ENCODE measurements at places on chromosomes 11 and 22.

GRCh38 chr11:118572981-118573550 lies 857 bp downstream of the ARCN1 start:
- DNase-seq: no peak

- DNase-seq: no peak
Measured at GRCh38 chr11:1520663-1521267, 34.2 kb upstream of the MOB2 start.

DNA sequence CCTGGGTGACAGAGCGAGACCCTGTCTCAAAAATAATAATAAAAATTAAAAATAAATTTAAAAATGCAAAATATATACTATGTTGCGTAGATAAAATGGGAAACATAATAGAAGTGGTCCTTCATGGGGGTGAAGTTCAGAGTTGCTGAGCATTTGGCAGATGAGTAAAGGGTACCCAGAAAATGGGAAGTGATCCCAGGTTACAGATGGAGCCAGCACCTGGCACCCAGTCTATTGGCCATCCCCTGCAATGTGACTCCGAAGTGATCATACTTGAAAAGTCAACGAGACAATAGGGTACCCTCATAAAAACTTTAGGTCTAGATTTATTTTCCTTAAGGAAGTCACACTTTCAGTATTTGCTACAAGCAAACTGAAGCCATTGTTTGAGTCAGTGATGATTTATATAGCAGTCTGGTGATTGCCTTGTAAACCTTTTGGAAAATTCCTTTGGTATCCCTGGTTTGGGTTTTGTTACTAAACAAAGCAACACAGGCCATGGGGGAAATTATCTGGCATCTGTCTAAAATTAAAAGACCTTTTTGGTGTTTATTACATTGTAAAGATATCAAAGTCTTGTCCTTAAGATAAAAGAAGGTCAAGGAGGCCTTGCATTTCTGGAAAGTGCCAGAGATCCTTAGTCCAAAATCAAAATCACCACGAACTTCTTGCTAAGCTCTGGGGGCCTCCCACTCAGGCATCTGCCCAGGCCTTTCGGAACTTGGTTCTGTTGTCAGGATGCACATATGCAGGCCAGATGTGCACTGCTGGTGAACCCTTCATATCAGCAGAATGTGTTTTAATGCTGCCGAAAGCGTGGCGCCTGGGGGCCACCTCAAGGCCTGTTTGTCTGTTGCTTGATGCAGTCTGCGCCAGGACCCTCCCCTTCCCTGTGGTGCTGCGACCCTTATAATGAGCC lies 4.3 kb downstream of the SMARCB1 start:
- no peak for DNase-seq

- DNase-seq: no peak
Measured at GRCh38 chr22:17969701-17970113, 54.7 kb downstream of the MICAL3 start.

DNA sequence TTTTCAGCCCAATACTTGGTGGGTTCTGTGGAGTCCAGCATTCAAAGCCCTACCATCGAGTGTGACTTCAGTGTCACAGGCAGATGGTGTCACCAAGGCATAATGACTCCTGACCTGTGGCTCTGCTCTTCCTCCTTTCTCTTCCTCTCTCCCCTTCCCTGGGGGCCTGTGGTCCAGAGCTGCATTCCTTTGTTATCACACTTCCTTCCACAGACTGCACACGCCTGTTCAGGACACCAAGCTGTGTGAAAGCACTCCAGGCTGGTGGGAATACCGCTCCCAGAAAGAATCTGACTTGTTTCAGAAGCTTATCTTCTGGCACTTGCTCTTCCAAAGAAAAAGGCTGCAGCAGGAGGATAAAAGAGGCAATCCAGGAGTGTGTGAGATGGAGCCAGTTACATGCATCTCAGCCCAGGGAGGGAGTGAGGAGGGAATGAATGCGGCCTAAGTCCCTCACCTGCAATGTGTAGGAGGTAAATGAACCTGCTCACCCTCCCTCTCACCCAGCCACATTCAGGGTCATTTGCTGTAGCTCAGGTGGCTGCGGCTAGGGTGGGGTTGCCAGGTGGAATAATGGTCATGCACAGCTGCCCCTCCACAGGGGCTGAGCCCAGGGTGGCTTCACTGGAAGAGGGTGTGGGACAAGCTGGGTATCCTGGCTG lies 79.3 kb downstream of the ADAMTS15 start:
- no peak for DNase-seq

Data from substantia nigra (tissue), 51 donors.